Stimulated activated CD8-positive, alpha-beta memory T cell treated with anti-CD3 and anti-CD28 coated beads, Interleukin-2, amount 100 ng/mL, for 1 hour (primary cell): ENCODE measurements at places on chromosomes 7 and 10.

DNA sequence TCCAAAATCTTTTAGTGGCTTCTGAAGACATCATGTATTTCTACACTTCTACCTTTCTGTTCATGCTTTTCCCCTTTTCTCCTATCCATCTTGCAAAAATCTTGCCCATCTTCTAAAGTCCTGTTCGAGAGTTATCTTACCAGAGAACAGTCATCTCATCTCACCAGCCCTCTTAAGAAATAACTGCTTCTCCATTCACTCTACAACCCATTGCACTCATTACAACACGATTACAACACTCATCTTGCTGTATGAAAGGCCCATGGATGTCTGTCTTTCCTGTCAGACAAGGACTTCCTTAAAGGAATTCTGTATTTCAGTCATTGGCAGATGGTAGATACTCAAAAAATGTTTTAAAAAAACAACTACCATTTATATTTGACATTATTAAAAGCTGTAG lies 30.8 kb downstream of the ZNF438 start:
- no peak for DNase-seq

GRCh38 chr7:64736575-64736974 lies 57.7 kb upstream of the ZNF138 start:
- no peak for DNase-seq

DNA sequence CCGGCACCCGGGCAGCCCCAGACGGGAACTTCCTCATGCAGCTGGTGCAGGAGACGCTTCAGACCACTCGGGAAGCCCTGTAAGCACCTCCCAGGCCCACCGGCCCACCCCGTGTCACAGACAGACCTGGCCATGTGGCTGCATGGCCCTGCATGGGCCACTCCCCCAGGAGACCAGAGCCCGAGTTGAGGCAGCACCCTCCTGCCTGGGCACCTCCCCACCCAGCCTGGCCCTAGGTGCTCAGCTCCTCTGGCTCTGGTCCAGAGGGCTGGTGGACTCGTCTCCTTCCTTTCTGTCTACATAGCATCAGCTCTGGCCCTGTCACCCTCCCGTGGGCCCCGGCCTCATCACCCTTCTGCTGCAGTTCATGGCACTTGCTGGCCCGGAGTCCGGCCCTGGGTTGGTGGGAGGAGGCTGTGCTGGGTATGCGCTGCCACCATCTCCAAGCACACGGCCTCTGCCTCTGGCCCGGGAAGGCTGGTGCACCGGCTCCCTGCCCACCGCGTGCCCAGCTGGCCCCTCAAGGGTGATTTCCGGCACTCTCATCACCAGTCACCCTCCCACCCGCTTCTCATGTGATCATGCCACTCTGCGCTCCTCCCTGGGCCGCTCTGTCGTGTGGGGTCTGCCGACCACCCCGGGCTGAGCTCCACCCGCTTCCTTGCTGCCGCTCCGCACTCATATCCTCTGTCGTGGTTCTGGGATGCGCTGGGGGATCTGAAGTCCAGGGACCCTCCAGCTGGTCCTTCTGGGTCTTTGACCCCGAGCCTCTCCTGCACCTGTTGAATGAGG lies 53.1 kb upstream of the DPYSL4 start:
- no peak for DNase-seq

- DNase-seq = no peak
Measured at GRCh38 chr10:114685456-114685855, 27.4 kb upstream of the ABLIM1 start.

DNA sequence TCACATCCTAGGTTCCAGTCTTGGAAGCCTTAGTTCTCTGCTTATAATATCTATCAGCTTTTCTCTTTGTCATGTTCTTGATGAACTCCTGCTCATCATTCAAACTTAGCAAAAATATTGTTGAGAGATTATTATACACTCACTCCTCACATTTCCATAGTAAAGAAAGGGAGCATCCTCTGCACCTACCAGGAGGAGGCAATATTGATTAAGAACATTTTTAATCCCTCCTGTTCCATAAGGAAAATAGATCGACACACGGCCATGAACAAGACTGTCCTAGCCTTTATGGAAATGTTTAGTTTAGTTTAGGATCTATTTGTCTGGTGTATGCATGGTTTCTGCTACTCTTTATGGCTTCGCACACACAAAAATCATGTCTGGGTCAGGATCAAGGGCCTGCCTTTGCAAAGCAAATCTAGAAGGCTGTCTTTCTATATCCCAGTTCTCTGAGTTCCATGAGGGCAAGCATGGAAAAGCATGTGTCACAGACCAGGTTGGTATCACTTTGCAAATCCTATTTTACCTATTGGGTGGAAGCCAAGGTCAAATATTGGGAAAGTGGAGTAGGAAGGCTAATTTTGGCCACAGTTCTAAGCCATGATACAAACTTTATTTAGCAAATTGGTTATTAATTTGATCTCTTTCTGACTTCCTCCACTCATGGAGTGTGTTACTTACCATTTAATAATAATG lies 164.4 kb downstream of the MDFIC start:
- no peak for DNase-seq
